ENCODE measurements at places on chromosomes 5 and 9. TPM values are rescaled to one million over a fixed set of nuclear protein-coding genes. Genes with fewer than 3 reads are reported as not detected.

The TMEM141 gene
- 108 TPM for total RNA-seq

DNA sequence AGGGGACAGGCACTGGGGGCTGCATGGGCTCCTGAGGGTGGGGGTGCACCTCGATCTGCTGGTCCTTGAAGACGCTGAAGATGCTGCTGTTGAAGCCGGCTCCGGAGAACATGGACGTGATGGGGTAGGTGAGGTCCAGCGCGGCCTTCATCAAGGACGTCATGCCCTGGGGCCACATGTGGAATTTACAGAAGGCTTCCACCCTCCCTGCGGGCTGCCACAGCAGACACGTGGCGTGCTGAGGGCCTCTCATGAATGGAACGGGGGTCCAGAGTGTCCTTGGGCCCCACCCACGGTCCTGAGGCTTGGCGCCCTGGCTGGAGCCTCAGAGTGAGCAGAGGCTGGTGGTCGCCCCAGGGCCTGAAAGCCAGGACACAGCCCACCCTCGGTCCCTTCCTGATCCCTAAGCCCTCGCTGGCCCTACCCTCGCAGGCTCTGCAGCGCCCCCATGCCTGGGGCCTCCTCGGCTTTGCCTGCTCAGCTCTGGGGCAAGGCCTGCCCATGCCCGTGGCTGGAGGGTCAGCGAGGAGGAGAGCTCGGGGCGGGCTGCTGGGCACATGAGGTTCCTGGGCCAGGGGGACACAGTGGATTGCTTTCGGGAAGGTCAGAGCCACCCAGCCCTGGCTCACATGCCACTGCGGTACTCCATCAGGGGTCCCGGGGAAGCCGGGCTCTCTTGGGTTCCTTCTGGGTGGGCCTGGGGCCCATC lies 5.3 kb upstream of the NSMF start:
- no peaks in the 10 kb centered on the region for H3K36me3 ChIP-seq
- no peak overlapping the region for H3K4me3 ChIP-seq
- H3K4me1 ChIP-seq, result peaks cover 10% of the 10 kb centered on the region
- no peaks in the 10 kb centered on the region for H3K27me3 ChIP-seq

GRCh38 chr5:149188383-149188782 lies 47.1 kb downstream of the ABLIM3 start:
- no peak overlapping the region for H3K4me3 ChIP-seq
- no peak overlapping the region for H3K27ac ChIP-seq
- no peaks in the 10 kb centered on the region for H3K4me1 ChIP-seq

DNA sequence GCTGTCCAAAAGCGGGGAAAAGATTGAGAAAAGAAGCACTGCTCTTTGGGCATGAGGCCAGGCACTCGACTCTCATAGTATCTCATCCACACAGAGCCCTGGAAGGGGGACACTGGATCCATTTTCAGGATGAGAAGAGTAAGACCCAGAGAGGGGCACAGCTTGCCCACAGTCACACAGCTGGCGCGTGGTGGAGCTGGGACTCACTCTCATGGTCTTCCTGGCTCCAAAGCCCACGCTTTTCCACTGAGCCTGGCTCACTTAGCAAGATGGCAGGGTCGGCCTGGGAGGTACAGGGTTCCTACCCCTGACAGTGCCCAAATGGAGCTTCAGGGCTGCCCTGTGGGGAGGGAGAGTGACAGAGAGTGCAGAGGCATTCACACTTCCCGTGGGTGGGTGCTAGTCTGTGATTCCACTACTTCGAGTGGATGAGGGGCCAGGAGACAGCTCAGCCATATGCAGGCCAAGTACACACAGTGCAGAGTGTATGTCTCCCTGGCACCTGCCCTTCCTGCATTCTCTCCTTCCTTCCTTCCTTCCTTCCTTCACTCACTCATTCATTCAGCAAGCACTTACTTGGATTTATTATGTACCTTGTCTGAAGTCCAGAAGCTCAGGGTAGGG lies 18.3 kb upstream of the IGFBPL1 start:
- H3K27ac ChIP-seq, result no peak overlapping the region
- H3K4me3 ChIP-seq, result no peak overlapping the region
- no peaks in the 10 kb centered on the region for H3K27me3 ChIP-seq
- no peak for DNase-seq
- no peaks in the 10 kb centered on the region for H3K36me3 ChIP-seq

The ANKRD33B gene
- total RNA-seq, result 5.8 TPM

- H3K4me3 ChIP-seq, result no peak overlapping the region
- no peaks in the 10 kb centered on the region for H3K36me3 ChIP-seq
- no peak for DNase-seq
- no peak overlapping the region for H3K27ac ChIP-seq
- no peaks in the 10 kb centered on the region for H3K27me3 ChIP-seq
These were observed 36.3 kb downstream of the RUSC2 start for GRCh38 chr9:35526087-35526801.

GRCh38 chr5:74667396-74667795 lies 17.6 kb upstream of the HEXB start:
- H3K4me1 ChIP-seq, result peaks cover 3% of the 10 kb centered on the region
- no peak overlapping the region for H3K27ac ChIP-seq
- H3K4me3 ChIP-seq, result no peak overlapping the region
- H3K27me3 ChIP-seq, result no peaks in the 10 kb centered on the region

DNA sequence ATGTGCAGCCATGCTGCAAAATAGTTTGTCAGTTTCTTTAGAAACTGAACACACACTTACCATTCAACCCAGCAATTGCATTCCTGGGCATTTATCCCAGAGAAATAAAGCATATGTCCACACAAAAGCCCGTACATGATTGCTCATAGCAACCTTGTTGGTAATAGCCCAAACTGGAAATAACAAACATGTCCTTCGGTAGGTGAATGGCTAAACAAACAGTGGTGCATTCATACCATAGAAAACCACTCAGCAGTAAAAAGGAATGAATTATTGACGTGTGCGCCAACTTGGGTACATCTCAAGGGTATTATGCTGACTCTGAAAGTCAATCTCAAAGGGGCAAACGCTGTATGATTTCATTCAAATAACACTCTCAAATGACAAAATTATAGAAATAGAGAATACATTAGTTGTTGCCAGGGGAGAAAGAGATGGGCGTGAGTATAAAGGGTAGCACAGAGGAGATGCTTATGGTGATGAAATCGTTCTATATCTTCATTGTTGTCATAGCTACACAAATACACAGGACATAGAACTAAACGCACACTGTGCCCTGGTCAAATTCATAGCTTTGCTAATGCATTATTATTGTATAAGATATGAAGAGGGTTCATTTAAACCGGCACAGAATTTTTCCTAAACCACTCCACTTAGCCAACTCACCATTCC lies 58.2 kb downstream of the DRD1 start:
- H3K4me3 ChIP-seq, result no peak overlapping the region
- DNase-seq, result no peak
- no peaks in the 10 kb centered on the region for H3K4me1 ChIP-seq
- H3K27me3 ChIP-seq, result no peaks in the 10 kb centered on the region

GRCh38 chr5:96433066-96433447 lies at the start of gene PCSK1:
PCSK1 (minus strand) TSS chr5:96433248; CDS start chr5:96433042, 206 bp downstream.
- no peak for DNase-seq
- no peak within 1 kb of the TSS for H3K4me3 ChIP-seq
- no peaks in the 10 kb centered on the region for H3K27me3 ChIP-seq
- H3K4me1 ChIP-seq, result no peaks in the 10 kb centered on the region
- no peak within 1 kb of the TSS for H3K27ac ChIP-seq

The NREP gene
- total RNA-seq, result 17.0 TPM

The SPTLC1 gene
- total RNA-seq, result 104 TPM

- peaks cover 6% of the 10 kb centered on the region for H3K4me1 ChIP-seq
- H3K36me3 ChIP-seq, result no peaks in the 10 kb centered on the region
- H3K27ac ChIP-seq, result peak within 1 kb of the TSS; percentile 12
- H3K27me3 ChIP-seq, result no peaks in the 10 kb centered on the region
These were observed at the start of gene MCC for GRCh38 chr5:113487781-113488644. MCC (minus strand) TSS chr5:113488453.

DNA sequence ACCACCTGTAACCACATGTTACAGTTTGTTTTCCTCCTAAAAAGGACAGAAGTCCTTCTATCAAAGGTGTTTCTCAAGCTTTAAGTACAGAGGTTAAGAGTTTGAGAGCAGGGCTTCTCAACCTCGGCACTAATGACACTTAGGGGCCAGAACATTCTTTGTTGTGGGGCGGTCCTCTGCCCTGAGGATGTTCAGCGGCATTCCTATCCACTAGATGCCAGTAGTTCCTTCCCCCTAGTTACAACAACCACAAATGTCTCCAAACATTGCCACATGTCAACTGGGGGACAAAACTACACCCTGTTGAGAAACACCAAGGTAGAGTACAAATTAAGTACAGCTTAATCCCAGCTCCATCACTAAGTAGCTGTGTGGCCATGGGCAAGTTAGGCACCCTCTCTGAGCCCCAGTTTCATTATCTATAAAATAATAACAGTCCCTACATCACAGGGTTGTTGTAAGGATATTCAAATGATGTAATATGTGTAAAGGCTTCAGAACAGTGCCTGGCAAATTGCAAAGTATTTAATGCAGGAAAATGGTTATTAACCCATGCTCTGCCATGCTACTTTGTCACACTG lies 44.6 kb downstream of the PIP5K1B start:
- no peak overlapping the region for H3K27ac ChIP-seq
- H3K27me3 ChIP-seq, result no peaks in the 10 kb centered on the region
- DNase-seq, result no peak
- no peaks in the 10 kb centered on the region for H3K36me3 ChIP-seq

GRCh38 chr5:1950708-1951103 lies 68.0 kb upstream of the IRX4 start:
- H3K4me1 ChIP-seq, result no peaks in the 10 kb centered on the region
- no peaks in the 10 kb centered on the region for H3K36me3 ChIP-seq
- H3K27me3 ChIP-seq, result no peaks in the 10 kb centered on the region
- DNase-seq, result no peak

The NADK2 gene
- 42.2 TPM for total RNA-seq

GRCh38 chr5:93006915-93007314 lies 574.1 kb downstream of the NR2F1-AS1 start:
- no peak overlapping the region for H3K4me3 ChIP-seq
- no peaks in the 10 kb centered on the region for H3K36me3 ChIP-seq
- DNase-seq, result no peak

GRCh38 chr9:136604823-136605525 lies 57.7 kb upstream of the EGFL7 start:
- H3K27me3 ChIP-seq, result no peaks in the 10 kb centered on the region
- H3K4me3 ChIP-seq, result no peak overlapping the region
- peaks cover 7% of the 10 kb centered on the region for H3K4me1 ChIP-seq
- no peak overlapping the region for H3K27ac ChIP-seq
- no peaks in the 10 kb centered on the region for H3K36me3 ChIP-seq

DNA sequence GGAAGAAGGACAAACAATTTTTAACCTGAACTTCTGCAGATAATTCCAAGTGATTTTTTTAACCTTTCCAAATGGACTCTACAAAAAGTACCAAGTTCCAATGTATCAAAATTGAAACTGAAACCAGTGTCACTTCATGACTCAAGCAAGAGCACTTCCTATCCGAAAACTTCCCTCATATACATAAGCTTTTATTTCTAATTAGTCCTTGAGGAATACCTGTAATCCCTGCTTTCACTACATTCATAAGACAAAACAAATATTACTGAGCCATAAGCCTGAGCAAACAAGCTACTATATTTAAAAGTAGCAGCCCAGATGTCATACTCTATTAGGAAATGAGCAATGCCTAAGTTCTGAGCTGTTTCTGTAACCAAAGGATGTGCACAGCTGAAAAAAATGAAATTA lies 224.4 kb downstream of the EBF1 start:
- no peak for DNase-seq
- H3K27ac ChIP-seq, result peak overlapping the region; percentile 69
- peaks cover 20% of the 10 kb centered on the region for H3K4me1 ChIP-seq
- H3K36me3 ChIP-seq, result no peaks in the 10 kb centered on the region
- no peak overlapping the region for H3K4me3 ChIP-seq
- no peaks in the 10 kb centered on the region for H3K27me3 ChIP-seq

GRCh38 chr5:132076202-132076830 lies 2.7 kb downstream of the CSF2 start:
- H3K4me3 ChIP-seq, result no peak overlapping the region
- no peak for DNase-seq
- H3K27ac ChIP-seq, result no peak overlapping the region
- no peaks in the 10 kb centered on the region for H3K36me3 ChIP-seq
- H3K4me1 ChIP-seq, result no peaks in the 10 kb centered on the region

The TMEM232 gene
- total RNA-seq, result 42.6 TPM

The ADAMTS13 gene
- 15.4 TPM for total RNA-seq

DNA sequence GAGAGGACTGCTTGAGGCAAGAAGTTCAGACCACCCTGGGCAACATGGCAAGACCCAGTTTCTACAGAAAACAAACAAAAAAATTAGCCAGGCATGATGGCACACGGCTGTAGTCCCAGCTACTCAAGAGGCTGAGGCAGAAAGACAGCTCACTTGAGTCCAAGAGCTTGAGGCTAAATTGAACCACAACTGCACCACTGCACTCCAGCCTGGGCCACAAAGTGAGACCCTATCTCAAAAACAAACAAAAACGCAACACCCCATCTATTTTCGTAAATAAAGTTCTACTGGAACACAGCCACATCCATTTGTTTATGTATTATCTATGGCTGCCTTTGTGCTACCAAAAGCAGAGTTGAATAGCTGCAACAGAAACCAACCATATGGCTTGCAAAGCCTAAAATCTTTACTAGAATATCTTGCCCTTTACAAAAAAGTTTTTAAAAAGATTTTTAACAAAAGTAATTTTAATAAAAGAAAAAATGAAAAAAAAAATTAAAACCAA lies 67.5 kb downstream of the SETX start:
- no peak for DNase-seq
- H3K36me3 ChIP-seq, result no peaks in the 10 kb centered on the region
- no peaks in the 10 kb centered on the region for H3K27me3 ChIP-seq
- H3K4me3 ChIP-seq, result no peak overlapping the region
- H3K4me1 ChIP-seq, result no peaks in the 10 kb centered on the region

The CCDC69 gene
- total RNA-seq, result 37.6 TPM

DNA sequence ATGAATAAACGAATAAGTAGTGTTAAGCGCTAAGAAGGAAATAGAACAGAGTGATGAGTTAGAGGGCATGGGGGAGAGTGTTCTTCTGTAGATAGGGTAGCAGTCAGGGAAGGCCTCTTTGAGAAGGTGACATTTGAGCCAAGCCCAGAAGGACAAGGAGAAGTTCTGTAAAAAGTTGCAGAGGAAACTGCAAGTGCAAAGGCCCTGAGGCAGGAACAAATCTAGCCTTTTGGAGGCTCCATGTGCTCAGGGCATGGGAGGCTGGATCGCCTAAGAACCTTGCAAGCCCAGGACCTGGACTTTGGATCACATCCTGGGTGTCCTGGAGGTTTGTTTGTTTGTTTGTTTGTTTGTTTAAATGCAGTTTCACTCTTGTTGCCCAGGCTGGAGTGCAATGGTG lies 8.0 kb downstream of the EIF4E1B start:
- H3K36me3 ChIP-seq, result no peaks in the 10 kb centered on the region
- H3K27me3 ChIP-seq, result no peaks in the 10 kb centered on the region
- H3K4me3 ChIP-seq, result no peak overlapping the region
- no peak for DNase-seq
- no peak overlapping the region for H3K27ac ChIP-seq
- H3K4me1 ChIP-seq, result peaks cover 6% of the 10 kb centered on the region

The PCDHB7 gene
- total RNA-seq, result 3.4 TPM

DNA sequence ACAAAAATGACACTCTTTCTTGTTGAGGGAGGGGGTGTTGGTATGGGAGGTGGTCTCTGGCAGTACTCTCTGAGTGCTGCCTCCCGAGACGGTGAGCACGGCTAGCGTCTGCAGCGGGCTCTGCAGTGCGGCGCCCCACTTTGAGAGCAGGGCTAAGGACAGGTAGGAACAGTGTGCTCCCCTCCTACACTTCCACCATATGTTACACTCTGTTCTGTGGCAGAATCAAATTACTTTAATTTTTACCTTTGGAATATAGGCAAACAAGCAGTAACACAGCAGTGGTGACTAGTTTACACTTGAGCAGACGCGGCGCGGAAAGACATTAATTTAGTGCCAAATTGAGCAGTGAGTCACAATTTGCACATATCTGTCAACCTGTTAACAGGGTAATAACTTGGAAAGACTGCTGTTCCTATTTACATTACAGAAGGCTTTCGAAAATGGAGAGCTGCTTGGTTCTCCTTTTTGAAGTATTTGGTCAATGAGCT lies 136.3 kb downstream of the MED27 start:
- DNase-seq, result no peak
- H3K4me3 ChIP-seq, result no peak overlapping the region
- no peaks in the 10 kb centered on the region for H3K27me3 ChIP-seq
- no peaks in the 10 kb centered on the region for H3K36me3 ChIP-seq
- no peaks in the 10 kb centered on the region for H3K4me1 ChIP-seq

All from testis (tissue), 5 donors.